ENCODE measurements at places on chromosomes 1 and 21.

DNA sequence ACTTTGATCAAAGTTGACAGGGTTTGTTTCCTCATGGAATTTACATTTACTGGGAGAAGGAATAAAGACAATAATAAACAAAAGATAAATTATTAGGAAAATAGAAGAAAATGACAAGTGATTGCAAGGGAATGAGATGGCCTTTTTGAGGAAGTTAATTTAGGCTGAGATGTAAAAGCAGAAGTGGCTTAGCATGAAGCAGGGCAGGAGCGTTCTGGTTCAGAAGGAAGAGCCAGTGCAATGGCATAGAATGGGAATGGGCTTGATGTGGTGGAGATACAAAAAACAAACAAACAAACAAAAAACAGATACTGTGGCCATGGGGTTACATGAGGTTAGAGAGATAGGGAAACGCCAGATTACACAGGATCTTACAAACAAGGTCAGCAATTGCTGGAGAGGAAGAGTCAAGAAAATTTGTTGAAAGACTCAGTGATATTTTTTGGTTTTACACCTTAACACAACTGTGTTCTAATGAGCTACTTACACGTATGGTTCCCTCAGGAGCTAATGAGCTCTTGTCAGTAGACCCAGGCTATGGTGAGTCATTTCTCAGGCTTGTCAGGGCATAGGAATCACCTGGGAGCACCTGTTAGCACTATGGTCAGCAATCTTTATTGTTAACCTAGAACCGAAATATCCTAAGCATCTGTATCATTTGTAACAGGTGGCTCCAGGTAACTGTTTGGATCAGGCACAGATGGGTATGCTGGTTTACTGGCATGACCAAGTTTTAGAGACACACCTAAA, 8.7 kb upstream of the CADM3 start:
- no peak for DNase-seq

- DNase-seq: peak; percentile 73
These were observed 47.4 kb downstream of the PTPRC start for GRCh38 chr1:198686069-198686728.

- peak; percentile 66 for DNase-seq
These were observed 83.8 kb upstream of the HOOK1 start for GRCh38 chr1:59730759-59731478.

DNA sequence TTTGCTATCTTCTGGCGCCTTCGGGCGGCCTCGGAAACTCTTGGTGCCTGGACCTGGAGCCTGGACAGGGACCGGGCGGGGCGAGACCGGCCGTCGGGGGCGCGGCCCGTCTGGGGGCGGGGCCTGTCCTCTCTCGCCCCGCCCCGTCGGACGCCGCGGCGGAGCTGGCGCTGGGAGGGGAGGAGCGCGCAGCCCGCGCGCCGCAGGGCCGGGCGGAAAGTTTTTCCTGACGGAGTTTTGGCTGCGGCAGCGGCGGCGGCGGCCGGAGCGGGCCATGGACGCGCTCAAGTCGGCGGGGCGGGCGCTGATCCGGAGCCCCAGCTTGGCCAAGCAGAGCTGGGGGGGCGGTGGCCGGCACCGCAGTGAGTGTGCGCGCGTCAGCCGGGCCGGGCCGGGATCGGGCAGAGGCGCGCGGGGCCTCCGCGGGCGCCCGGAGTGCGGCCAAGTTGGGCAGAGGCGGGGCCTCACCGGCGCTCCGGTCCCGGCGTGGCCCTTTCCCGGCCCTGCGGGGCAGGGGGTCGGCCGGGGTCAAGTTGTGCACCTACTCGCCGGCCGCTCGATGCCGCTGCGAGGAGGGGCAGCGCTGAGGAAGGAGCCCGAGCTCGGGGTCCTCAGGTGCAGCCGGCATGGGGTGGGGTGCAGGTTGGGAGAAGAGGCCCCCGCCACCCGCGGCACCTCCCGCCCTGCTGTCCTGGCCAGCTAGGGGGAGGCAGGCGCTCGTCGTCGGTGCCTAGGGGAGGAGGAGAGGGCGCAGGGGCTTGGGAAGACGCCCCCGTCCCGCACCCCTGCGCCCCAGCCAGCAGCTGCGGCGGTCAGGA, at the start of gene LDLRAP1:
Gene LDLRAP1, plus strand, starts transcription at position 182 of the 818 bp plus-strand sequence. Its CDS starts 93 bp downstream, at position 275.
- DNase-seq: peak; percentile 37

DNA sequence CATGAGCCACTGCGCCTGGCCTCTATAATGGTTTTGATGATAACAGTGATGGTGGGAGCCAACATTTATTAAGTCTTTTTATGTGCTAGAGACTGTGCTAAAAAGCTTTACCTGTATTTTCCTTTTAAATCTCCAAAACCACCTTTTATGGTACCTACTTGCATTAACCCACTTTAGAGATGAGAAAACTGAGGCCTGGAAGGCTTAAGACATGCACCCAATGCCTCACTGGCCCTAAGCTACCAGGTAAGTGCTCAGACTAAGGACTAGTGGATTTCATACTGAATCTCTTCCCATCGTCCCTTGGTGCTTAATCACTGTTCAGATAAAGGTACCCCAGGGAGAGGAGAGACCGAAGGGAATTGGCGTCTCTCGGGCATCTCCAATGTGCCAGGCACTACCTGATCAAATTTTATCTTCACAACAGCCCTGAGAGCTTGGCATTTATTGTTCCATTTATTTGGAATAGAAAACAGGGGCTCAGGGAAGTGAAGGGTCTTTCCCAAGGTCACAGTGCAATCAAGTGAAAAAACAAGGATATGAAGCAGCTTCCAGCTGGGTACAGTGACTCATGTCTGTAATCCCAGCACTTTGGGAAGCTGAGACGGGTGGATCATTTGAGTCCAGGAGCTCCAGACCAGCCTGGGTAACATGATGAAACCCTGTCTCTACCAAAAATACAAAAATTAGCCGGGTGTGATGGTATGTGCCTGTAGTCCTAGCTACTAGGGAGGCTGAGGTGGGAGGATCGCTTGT, 84.2 kb downstream of the LACTBL1 start:
- no peak for DNase-seq

DNA sequence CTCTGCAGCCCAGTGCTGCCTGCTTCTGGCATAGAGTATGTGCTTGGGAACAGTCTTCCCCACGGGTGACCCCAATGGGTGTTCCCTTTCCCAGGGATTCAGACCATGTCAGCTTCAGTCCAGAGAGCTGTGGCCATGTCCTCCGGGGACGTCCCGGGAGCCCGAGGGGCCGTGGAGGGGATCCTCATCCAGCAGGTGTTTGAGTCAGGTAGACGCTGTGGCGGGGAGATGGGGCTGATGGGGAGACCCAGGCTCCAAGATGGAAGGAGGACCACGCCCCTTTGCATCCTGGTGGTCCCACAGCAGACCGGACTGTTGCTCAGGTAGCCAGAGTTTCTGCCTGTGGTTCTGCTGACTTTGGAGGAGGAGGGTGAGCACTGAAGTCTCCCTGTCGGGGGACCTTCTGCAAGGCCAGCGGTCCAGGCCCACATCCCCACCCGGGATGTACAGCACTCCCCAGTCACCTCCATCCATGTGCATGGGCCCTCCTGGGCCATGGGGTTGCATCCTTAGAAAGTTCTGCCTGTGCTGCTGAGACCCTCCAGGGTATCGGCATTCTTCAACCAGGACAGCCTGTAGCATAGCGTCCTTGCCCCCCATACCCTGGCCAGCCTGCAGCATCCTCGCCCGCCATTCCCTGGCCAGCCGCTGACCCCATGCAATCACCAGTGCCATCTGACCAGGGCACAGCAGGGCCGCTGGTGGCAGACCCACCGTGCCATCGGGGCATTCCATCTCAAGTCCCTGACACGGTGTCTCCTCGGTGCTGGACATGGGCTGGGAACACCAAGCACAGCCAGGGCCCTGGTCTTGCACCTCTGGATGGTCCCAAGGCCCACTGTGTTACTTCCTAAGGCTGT, 2.8 kb downstream of the AIRE start:
- DNase-seq: no peak

- DNase-seq: no peak
These were observed 4.5 kb downstream of the ZC3H12A start for GRCh38 chr1:37478890-37479254.

DNA sequence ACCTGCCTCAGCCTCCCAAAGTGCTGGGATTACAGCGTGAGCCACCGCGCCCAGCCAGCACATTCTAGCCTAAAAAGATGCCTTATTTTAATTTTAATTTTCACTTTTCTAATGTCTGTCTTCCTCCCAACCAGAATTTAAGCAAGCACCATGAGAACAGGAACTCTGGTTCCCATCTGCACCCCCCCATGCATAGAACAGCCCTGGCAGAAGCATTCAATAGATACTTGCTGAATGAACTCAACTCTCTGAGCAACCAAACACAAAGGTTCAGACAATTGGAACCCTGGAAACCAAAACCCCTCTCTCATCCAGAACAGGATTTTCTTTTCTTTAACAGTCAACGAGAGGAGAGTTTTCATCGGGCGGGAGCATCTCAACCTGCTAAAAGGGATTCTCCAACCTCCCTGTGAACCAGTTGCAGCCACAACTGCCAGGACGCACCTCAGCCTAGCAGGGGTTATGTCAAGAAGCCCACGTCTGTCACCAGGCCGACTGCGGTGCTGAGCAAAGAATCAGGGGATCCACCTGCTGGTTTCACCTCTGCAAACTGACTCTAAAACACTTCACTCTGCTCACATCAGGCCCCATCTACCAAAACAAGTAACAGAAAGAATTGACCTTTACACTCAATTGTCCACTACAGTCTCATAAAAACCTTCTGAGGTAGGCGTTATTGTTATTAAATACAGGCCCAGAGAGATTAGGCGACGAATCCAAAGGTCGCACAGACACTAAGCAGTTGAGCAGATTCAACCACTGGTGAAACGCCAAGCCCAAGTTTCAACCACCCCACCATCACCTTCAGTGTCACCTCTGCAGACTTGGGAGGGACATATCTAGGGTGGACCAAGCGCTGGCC, 1.7 kb downstream of the KIAA2013 start:
- DNase-seq: no peak

DNA sequence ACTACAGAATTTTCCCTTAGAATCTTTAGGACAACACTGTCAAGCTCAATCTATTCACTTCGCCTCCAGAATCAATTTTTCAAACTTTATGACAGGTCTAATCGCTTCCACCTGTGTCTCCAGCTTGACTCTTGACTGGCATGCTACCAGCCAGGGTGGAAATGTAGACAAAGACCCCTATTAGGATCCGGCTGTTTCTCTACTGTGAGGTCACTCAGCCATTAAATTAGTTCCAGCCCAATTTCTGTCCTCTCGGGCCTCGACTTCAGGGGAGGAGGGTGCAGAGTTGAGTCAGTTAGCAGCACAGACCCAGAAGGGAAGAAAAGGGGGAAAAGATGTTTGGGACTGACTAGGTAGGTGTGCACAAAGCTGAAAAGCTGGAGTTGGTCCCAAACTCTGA, 78.5 kb downstream of the HLCS start:
- DNase-seq: no peak

- no peak for DNase-seq
These were observed 19.8 kb upstream of the LBR start for GRCh38 chr1:225447650-225448089.

DNA sequence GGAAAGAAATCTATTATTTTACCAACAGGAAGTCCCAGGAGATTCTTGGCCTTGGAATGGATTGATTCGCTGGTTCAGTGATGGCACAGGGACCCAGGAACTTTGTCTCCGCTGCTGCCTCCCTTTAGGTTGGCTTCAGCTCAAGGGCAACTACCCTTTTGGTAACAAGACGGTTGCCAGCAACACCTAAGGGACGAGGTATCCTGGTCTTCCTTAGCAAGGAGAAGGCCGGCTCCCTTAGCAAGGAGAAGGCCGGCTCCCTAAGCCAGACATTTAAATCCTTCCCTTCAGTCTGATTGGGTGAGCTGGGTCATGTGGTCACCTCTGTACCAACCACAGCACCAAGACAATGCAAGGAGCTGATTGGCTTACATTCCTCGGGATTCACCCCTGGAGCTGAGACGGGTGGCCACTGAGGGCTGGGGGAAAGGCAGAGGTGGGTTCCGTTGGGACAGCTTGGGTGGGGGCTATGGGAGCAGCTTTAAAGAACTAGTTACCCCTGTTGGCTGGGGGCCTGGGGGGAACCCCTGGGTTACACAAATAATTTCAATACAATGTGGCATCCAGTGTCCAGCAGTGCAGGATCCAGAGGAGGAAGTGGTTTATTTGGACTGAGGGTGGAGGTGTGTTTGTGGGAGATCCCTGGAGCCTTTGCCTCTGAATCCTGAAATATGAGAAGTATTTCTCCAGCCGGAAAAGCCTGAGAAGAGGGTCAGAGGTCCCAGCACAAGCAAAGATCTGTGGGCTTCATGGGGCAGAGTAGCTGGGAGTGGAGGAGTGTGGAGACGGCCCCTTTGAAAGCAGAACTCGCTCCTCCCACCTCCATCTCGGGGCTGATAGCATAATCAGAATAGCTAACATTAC, 20.7 kb upstream of the CLIC4 start:
- DNase-seq: peak; percentile 81

GRCh38 chr1:41639332-41639936, 155.0 kb upstream of the EDN2 start:
- no peak for DNase-seq

GRCh38 chr21:35643176-35643575, 417.1 kb downstream of the SETD4 start:
- DNase-seq: no peak

- no peak for DNase-seq
These were observed 80.0 kb upstream of the HP1BP3 start for GRCh38 chr1:20867062-20867461.

DNA sequence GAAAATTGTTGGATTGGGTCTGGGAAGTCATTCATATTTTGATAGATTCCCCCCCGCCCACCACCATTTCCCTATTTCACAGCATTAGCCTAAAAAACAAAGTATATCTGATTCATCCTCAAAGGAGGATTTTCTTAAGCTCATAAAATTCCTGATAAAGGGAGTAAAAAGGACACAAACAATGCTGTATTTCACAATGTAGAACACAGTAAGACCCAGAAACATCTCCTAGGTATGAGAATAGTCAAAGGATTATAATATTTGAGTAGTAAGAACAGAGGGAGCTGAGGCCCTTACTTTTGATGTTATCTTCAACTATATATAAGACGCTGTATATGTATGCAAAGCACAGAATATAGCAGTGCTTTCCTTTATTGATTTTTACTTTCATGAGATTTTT, 225.3 kb downstream of the TGFB2 start:
- DNase-seq: no peak

GRCh38 chr21:38909109-38909508, 103.4 kb downstream of the ETS2 start:
- no peak for DNase-seq

- no peak for DNase-seq
These were observed 211.1 kb downstream of the DUSP10 start for GRCh38 chr1:221530791-221531190.

GRCh38 chr1:63718541-63718970, 55.3 kb upstream of the ROR1 start:
- no peak for DNase-seq

- no peak for DNase-seq
These were observed 42.0 kb downstream of the NIBAN1 start for GRCh38 chr1:184932319-184932718.

GRCh38 chr1:41511239-41511540, 26.7 kb upstream of the EDN2 start:
- no peak for DNase-seq

GRCh38 chr1:205950826-205951549, 7.7 kb upstream of the SLC26A9 start:
- DNase-seq: peak; percentile 55

Measured in SW480 (cell line).